ENCODE measurements at places on chromosomes 12 and 14.

GRCh38 chr12:64824500-64825142, at the start of gene TBC1D30:
Gene TBC1D30, plus strand, starts transcription at chr12:64824647. Its CDS starts 233 bp downstream, at chr12:64824880.
- no peak for DNase-seq

- no peak for DNase-seq
Observed at GRCh38 chr12:96980991-96981414, 73.9 kb downstream of the NEDD1 start.

GRCh38 chr12:121811434-121812319, 7.9 kb downstream of the SETD1B start:
- DNase-seq, result no peak

DNA sequence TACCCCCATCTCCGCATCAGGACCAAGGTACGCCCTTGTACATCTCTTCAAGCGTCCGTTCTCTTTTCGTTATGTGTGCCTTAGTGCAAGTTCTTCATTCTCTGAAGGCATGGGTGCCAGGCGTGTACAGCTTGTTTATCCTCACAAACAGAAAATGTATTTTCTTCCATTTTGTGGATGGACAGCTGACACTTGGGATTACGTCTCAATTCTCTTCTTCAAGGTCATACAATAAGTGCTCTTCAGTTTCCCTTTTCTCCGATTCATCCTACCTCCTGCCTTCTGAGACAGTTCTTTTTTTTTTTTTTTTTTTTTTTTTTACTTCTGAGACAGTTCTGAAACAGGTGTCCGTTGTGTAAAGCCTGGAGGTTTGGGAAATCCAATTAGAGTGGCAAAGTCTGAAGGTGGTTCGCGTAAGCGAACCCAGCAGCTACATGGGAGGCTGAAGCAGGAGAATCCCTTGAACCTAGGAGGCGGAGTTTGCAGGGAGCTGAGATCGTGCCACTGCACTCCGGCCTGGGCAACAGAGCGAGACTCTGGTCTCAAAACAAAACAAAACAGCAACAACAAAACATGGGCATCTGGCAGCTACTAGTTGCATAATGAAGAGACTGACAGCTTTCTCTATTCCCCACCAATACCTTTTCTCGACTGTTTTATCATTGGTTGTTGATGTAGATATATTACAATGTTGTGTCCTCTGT, 734 bp downstream of the COX6A1 start:
- no peak for DNase-seq

DNA sequence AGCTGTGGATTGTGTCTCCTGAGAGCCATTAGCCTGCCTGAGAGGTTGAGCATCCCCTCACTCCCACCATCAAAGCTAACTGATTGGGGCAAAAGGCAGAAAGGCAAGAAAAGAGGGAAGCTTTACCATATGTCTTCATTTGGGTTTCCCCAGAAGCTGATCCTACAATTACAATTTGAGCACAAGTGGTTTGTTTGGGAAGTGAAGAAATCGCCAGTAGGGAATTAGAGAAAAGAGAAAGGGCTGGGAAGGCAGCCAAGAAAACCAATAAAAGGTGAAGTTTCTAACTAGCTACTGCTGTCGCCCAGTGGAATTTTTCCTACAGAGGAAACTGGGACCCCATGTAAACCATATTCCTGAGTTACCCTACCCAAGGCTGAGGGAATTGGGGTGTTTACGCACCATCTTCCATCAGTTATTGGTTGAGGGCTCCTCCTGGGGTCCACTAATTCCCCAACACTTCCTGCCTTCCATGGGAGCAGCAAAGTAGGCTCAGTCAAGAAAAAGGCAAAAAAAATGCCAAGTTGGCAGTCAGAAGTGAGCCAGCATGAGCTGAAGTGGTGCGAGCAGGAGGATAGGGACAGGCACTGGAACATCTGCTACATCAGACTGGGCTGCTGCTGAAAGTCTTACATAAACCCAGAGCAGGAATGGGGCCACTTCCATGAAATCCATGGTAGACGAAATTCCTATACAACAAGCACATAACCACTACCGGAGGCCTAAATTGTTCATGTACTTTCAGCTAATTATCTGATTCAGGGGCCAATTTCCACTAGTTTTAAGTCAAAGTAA, 17.3 kb downstream of the KCNK10 start:
- no peak for DNase-seq

- DNase-seq, result no peak
Observed at GRCh38 chr12:51942056-51942455, 9.4 kb upstream of the ACVR1B start.

DNA sequence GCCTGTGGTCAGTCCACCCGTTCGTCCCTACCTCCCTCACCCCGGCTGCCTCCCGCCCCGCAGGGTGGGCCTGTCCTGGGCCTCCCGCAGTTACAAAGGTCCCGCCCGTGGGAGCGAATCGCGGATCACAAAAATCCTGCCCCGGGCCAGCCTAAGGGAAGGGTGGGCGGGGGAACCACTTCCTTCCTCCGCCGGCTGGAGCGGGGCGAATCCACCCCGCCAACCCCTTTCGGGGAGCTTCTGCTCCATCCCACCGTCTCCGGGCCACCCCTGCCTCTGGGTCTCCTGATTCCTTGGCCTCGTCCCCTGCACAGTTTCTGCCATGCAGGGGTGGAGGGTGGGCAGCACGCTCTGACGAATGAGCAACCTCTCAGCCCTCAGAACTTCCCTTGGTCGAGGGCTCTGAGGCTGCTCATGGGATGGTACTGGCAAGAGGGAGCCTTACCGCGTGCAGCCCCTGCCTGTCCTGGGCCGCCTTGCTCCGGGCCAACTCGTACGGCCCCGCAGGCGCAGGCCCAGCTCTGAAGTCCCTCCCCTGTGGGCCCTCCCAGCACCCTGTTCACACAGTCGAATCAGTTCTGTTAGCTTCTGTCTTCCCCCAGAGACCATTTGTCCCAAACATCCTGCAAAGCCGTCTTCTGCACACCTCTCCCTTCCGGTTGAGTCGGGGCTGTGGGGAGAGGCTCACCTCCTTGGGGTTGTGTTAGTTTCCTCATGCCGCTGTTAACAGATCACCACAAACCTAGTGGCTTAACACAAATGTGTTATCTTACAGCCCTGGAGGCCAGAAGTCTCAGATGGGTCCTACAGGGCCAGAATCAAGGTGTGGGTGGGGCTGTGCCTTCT, 589 bp upstream of the HVCN1 start:
- no peak for DNase-seq

DNA sequence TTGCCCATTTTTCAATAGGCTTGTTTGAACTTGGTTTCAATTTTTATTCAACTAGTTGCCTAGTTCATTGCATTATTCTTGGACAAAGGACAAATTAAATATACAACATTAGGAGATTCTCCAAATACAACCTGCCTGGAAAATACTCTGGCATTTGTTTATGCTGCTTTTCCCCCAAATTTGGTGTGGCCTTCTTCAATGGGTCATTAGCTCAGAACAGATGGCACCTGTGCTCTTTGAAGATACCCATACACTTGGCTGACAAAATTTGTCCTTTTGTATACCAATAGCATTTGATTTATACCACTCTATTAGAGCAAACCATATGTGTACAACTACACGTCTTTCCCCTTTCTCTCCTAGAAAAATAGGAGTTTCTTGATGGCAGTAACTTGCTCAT, 35.7 kb downstream of the WBP11 start:
- no peak for DNase-seq

- no peak for DNase-seq
Observed at GRCh38 chr12:79071498-79071897, 206.9 kb downstream of the SYT1 start.

DNA sequence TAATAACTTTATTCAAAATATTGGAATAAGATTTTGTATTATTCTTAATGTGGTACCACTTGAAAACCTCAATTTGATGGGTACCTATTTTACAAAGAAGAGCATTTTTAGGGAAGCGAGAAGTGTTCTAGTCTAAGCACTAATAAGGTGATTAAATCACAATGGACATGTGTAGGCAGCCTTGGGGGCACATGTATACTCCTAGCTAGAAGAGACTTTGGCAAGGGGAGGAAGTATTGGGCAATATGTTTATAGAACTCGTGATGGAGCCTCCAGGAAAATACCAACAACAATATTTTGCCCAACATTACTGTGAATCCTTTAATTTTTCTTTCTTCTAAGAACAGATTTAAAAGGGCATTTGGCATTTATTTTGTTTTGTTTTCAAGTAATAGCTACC, 280.3 kb downstream of the ADAMTS20 start:
- DNase-seq, result no peak

- DNase-seq, result no peak
Observed at GRCh38 chr14:95484296-95484695, 32.2 kb downstream of the SYNE3 start.

DNA sequence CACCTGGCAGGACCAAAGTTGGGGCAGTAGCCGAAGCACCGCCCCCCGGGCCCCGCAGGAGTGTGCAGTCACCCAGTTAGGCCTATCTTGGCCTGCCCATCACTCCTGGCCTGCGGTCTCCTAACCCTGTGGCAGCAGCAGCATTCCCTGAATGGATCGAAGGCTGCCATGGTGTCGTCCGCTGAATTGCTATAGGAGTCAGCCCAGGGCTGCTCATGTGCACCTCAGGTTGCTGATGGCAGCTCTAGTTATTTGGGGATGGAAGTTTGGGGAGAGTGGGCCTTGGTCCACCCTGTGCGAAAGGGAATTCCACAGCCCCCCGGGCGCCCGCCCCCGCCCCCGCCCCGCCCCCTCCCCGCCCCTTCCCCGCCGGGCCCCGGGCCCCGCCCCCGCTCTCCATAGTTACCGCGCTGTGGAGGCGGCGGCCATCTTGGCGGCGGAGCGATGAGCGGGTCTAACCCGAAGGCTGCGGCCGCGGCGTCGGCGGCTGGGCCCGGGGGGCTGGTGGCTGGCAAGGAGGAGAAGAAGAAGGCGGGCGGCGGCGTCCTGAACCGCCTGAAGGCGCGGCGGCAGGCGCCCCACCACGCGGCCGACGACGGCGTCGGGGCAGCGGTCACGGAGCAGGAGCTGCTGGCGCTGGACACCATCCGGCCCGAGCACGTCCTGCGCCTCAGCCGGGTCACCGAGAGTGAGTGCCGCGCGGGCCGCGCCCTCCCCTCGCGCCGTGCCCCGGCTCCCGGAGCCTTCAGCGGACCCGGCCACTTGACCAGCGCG, at the start of gene UNC119B:
TSS of gene UNC119B (plus strand) at position 428 of the 774 bp plus-strand sequence. CDS start at position 445, 17 bp downstream.
- no peak for DNase-seq

DNA sequence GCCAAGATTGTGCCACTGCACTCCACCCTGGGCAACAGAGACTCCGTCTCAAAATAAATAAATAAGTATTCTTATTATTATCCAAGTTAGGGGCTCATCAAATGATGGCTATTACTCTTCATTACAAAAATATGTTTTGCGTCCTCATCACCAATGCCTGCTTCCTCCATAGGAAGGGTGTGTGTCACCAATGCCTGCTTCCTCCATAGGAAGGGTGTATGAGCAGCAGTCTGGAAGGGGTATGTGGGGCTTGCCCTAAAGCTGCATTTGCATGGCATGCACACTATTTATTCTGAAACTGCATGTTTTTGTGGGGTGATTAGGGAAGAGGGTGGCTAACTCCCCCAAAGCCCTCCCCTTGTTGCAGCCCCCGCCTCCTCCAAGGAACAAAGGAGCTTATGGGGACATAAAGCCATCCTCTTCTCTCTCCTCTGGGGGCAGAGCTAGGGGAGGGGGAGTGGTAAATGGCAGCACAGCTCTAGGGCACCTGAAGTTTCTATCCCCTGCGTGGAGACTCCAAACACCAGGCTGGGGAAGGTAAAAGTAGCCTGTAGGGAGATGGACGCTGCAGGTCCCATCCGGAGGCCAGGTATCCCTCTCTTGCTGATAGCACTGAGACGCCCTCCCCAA, 1.3 kb downstream of the CAMKK2 start:
- DNase-seq, result no peak

- DNase-seq, result no peak
Observed at GRCh38 chr12:9991876-9992275, 7.0 kb downstream of the CLEC1B start.

DNA sequence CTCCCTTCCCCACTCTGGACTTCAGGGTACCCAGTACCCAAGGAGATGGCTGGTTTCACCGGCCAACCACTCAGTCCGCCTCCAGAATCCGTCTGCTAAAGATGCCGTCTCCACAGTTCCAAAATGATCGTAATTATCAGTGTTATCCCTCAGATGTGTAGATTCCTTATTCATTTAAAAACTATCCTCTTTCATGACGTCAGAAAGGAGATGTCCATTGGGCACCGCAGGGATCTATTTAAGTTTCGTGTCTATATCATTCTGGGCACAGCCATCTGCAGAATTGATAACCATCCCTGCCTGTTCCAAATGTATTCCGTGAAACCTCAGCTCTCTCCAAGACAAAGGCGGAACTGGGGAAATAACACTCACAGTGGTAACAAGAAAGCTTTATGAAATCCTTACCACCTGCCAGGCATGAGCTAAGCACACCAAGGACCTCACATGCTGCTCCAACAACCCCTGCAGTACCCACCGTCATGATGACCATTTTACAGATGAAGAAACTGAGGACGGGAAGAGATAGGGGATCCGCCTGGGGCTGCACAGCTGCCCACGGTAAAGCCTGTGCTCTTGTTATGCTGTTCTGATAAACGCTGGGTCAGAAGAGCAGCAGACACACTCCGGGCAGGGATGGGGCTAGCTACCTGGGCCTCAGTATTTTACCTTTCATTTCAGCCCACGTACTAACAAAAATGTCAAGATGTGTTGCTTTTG, 90.0 kb downstream of the BCL11B start:
- DNase-seq, result no peak

Measured in left renal cortex interstitium (tissue), 4 donors.